ENCODE measurements at places on chromosomes 6 and 20.

DNA sequence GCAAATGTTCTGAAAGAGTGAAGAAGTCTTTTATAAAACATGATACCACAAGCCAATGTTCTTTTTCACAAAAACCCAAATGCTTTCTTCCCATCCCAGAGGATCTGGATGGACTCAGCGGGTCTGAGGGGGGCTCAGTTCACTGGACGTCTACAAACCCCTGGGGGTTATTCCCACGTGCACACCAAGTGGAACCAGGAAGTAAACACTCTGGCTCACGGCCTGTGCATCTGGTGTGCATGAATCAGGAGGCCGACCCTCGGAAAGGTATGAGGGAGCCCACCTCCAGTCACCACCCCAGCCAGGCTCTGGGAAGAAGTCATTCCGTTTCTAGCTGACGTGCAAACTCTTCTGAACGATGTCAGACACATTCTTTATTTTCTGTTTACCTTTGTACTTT lies 252.2 kb downstream of the DLL1 start:
- no peak for DNase-seq

GRCh38 chr20:54195483-54196472 lies 12.1 kb upstream of the PFDN4 start:
- DNase-seq: no peak

GRCh38 chr6:4381381-4381780 lies 246.0 kb upstream of the ECI2 start:
- no peak for DNase-seq

DNA sequence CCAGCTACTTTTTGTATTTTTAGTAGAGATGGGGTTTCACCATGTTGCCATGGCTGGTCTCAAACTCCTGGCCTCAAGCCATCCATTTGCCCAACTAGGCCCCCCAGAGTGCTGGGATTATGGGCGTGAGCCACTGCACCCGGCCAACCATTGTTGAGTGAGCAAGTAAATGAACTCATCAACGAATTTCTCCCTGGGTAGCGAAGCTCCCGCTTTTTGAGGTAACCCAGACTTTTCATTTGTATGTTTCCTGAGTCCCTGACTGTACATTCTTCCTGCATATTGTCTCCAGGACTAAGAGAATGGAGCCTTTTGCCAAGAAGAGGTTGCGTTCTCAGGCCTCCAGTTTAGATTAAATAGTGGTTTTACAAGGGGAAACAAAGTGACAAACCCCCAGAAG lies 36.4 kb downstream of the RIPOR3 start:
- DNase-seq: no peak

DNA sequence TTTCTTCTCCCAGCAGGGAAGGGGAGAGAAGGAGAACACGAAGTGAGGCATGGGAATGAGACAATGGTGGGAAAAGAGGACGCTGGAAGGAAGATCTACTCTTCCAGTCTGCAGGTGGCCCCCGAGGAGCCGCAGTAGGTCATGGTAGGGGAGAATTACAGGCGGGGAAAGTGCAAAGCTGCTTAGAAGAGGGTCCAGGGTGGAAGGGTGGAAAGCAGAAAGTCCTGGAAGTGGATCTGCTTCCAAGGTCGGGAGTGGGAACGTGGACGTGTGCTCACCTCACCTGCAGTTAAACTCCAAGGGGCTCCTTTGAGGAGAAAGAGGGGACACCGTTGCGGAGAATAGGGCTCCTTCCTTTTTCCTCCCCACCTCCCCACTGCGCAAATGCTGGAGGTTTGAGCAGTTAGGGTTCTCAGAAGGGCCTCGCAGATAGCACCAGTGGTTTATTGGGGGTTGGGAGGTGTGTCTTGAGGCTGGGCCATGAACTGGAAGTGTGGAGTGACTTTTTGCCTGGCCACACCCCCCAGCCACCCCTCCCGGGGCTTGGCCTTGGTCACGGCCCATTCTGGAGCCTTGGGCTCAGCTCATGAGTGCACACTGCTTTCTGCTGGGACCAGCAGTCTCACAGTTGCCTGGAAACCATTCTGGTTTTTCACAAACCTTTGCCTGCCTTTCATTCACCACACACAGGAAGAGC lies 100.4 kb upstream of the MLN start:
- DNase-seq: peak; percentile 79

GRCh38 chr6:203661-204060 lies 88.6 kb upstream of the DUSP22 start:
- DNase-seq: no peak

DNA sequence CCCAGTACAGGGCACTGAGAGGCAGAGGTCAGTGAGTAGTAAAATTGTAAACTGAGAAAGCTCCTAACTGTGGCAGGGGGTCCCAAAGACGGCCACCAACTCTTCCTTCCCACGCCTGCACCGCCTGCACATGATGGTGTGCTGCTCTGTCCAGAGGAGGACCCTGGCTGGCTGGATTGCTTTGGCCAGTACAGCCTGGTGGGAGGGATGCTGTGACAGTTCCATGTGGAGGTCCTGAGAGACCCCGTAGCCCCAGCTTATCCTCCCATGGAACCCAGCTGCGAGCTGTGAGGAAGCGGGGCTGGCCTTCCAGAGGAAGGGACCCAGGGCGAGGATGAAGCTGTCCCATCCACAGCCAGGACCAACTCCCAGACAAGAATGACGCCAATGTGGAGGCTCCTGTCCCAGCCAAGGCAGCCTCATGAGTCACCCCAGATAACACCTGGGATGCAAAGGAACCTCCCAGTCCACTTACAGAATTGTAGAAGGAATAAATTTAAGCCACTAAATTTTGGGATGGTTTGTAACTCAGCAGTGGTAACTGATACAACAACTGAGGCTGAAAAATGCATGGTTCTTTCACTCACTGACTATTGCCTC lies 2.0 kb upstream of the ACSS1 start:
- DNase-seq: no peak

- DNase-seq: no peak
Measured at GRCh38 chr6:151082079-151082478, 157.7 kb upstream of the AKAP12 start.

- DNase-seq: no peak
Measured at GRCh38 chr6:2684103-2684749, 66.5 kb downstream of the MYLK4 start.

DNA sequence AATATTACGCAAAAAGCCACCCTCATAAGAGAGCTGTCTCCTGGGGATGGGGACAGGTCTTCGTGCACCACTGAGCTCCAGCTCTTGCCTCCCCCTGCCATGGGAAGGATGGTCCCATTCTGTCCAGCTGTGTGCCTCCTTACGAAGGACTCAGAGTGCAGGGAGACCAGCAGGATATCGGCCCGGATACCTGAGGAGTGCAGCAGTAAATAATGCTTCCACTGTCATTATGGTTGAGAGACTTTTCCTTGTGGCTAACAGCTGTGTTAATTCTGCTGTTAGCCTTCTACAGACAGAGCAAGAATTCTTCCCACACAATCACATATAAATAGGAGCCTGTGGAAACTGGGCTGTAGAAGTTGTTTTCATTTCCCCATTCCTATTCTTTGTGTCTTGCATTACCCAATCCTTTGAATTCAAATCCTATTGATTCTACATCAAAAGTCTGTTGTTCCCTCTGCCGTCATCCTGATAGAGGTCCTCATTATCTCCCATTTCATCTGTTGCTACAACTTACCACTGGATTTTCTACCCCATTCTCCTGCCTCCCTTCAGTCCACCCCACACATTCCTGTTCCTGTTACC lies 364.6 kb upstream of the SOX4 start:
- no peak for DNase-seq

DNA sequence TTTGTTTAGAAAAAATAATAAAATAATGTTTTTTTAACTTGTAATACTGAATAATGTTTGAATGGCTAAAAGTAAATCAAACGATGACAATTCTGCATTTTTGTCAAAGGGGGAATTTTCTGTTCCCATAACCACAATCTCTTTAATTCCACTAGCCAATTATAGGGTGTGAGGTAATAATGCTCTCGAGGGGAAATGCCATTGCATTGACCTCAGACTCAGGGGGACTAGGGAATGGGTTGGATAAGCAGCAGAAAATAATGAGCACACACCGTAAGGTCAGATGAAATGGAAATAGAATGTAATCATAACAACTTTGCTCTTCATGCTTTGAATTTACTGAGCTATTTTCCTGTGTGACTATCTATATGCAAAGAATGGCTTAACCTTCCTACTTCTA lies 584.7 kb downstream of the RFPL4B start:
- no peak for DNase-seq

- no peak for DNase-seq
Measured at GRCh38 chr6:23243854-23244253, 674.5 kb downstream of the HDGFL1 start.

- DNase-seq: no peak
Measured at GRCh38 chr20:57335392-57335791, 5.8 kb downstream of the SPO11 start.

- no peak for DNase-seq
Measured at GRCh38 chr20:45467172-45467571, 2.4 kb upstream of the WFDC2 start.

- no peak for DNase-seq
Measured at GRCh38 chr20:13322198-13322597, 101.1 kb downstream of the ISM1 start.

- DNase-seq: no peak
Measured at GRCh38 chr6:48691420-48691819, 580.4 kb upstream of the PTCHD4 start.

GRCh38 chr20:62227977-62228958 lies 8.2 kb upstream of the HRH3 start:
- DNase-seq: no peak

DNA sequence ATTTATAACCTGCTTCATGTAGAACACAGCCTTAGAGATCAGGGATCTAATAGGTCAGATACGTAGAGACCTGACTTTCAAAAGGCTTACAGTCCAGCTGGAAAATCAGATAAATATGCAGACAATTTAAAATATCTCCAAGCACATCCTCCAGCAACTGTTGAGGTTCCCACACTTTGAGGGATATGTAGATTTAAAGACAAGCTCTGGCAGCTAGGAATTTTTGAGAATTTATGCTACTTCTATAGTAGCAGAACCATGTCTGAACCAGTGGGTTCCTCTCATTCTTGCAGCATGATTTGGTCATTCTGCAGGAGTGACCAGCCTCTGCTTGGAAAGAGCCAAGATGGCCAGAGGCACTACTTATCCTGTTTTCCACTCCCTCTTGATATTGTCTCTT lies 60.5 kb downstream of the CYB5R4 start:
- DNase-seq: no peak

DNA sequence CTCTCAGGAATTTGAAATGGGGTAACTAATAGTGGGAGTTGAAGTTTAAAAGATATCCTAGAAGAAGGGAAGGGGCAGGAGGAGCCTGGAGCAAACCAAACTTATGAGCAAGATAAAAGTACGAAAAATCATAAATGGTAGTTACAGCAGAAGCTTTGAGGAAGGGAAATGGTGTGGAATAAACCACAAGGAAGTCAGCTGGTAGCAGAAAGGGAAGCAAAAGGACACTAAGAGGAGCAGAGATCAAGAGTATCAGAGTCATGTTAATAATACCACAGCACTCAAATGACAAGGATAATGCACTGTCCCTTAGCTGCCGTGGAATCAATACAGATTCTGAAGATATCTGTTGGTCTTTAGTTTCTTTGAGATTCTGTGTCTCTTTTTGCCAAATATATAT lies 44.9 kb upstream of the CCDC28A start:
- DNase-seq: no peak

- DNase-seq: no peak
Measured at GRCh38 chr6:56062836-56063235, 184.5 kb downstream of the COL21A1 start.

- no peak for DNase-seq
Measured at GRCh38 chr6:89661559-89661958, 23.0 kb upstream of the LYRM2 start.

GRCh38 chr20:44026647-44027342 lies 112.1 kb downstream of the TOX2 start:
- no peak for DNase-seq

- DNase-seq: no peak
Measured at GRCh38 chr6:17591287-17591686, 8.8 kb upstream of the FAM8A1 start.

- DNase-seq: no peak
Measured at GRCh38 chr6:148379481-148379880, 36.8 kb downstream of the SASH1 start.

GRCh38 chr6:33164176-33164575 lies 28.1 kb downstream of the COL11A2 start:
- DNase-seq: no peak

GRCh38 chr6:165937564-165938358 lies 229.9 kb downstream of the TBXT start:
- no peak for DNase-seq

DNA sequence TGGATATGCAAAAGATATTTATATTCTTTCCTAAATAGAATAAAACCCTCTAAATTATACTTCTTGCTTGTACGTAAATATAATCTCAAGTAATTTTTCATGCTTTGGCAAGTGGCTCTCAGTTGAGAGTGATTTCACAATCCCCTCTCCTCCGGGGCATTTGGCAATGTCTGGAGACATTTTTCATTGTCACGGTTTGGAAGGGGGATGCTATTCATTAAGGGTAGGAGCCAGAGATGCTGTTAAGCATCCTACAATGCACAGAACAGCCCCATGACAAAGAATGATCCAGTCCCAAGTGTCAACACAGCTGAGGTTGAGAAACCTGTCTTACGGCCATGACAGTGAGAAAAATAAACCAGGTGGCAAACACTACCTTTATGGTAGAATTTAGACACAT lies 75.7 kb downstream of the AGPAT4 start:
- no peak for DNase-seq

DNA sequence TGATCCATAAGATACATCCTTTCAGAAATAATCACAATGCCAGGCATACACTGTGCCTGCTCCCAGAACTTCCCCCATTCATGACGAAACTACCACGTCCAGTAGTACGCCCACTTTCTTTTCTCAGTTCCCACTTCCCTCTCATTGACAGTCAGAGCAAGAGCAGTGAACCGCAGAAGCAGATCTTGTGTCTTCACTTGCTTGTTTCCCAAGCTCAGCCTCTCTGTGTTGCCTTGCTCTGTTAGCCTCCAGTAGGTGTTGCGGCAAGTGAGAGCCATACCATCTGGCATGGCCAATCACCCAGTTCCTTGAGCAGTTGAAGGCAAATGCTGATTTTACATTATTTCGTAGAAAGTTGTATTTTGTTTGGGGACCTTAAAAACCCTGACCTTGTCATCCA lies 11.7 kb downstream of the UST start:
- DNase-seq: peak; percentile 75

GRCh38 chr6:16718356-16718755 lies 42.9 kb downstream of the ATXN1 start:
- DNase-seq: no peak

GRCh38 chr20:41530923-41531322 lies 87.3 kb downstream of the CHD6 start:
- DNase-seq: no peak

- no peak for DNase-seq
Measured at GRCh38 chr6:147384029-147384428, 124.5 kb upstream of the SAMD5 start.

GRCh38 chr6:122818866-122819265 lies 29.8 kb downstream of the SMPDL3A start:
- DNase-seq: no peak

- DNase-seq: no peak
Measured at GRCh38 chr6:116309001-116309400, 29.3 kb upstream of the TSPYL1 start.

GRCh38 chr6:106145144-106145543 lies 59.0 kb downstream of the PRDM1 start:
- no peak for DNase-seq
